ENCODE measurements at places on chromosomes 4 and X. TPM values are rescaled to one million over a fixed set of nuclear protein-coding genes. Genes with fewer than 3 reads are reported as not detected.

The CRLF2 gene
- polyA plus RNA-seq = not detected

The ATRX gene
- 58.5 TPM for polyA plus RNA-seq

The OTUD6A gene
- not detected for polyA plus RNA-seq

The CCDC120 gene
- 1.0 TPM for polyA plus RNA-seq

The UGT2B11 gene
- not detected for polyA plus RNA-seq

The ADRA2C gene
- polyA plus RNA-seq = not detected

The SCRG1 gene
- polyA plus RNA-seq = 1.0 TPM

The ASB5 gene
- polyA plus RNA-seq = 0.38 TPM

The C1GALT1C1 gene
- 24.6 TPM for polyA plus RNA-seq

The STX18 gene
- 27.0 TPM for polyA plus RNA-seq

GRCh38 chr4:183936047-183936446 is 30.9 kb downstream of the STOX2 start:
- no peak for DNase-seq

- DNase-seq = no peak
These were observed 14.0 kb downstream of the SOD3 start for GRCh38 chr4:24809376-24809775.

GRCh38 chr4:47838445-47838844 is 578 bp upstream of the CORIN start:
- DNase-seq = no peak

DNA sequence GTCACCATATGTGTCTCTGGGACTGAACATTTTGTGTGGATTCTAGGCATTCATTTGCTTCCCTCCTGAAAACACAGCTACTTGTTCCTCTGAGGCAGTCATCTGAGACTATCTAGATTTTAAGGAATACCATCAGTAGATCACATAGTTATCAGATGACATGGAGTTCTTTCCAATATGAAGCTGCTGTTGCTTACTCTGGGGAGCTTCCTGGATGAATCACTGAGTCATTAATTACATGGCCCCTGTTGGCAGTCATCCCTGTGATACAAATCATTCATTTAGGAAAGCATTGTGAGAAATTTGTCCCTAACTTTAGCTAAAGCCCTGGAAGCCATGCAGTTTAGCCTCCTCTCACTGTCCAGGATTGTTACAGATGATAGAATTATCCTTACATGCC is 98.2 kb upstream of the ARSJ start:
- DNase-seq = peak; percentile 59

- no peak for DNase-seq
These were observed 60.4 kb downstream of the CAMK2D start for GRCh38 chr4:113701169-113701568.

DNA sequence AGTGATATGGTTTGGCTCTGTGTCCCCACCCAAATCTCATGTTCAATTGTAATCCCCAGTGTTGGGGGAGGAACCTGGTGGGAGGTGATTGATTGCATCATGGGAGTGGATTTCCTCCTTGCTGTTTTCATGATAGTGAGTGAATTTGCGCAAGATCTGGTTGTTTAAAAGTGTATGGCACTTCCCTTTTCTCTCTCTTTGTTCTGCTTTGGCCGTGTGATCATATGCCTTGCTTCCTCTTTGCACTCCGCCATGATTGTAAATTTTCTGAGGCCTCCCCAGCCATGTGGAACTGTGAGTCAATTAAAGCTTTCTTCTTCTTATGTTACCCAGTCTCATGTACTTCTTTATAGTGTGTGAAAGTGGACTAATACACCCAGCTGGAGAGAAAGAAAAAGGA is 113.0 kb upstream of the AADAT start:
- no peak for DNase-seq

- DNase-seq = no peak
These were observed 196.8 kb downstream of the IL15 start for GRCh38 chr4:141833209-141833608.

DNA sequence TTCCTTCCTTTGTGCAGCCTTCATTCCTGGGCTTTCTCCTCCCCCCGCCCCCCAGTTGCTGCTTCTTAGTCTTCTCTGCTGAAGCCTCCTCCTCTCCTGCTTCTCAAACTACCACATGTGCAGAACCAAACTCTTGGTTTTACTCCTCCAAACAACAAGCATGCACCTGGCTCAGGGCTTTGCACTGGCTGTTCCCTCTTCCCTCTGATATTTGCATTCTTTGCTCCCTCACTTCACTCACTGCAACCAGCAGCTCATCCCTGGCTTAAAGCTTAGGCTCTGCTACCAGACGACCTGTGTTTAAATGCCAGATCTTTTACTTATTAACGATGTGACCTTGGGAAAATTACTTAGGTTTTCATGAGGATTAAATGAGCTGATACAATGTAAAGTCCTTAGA is 51.4 kb downstream of the MED28 start:
- DNase-seq = no peak

GRCh38 chrX:150456941-150457340 is 93.8 kb downstream of the MAMLD1 start:
- no peak for DNase-seq

GRCh38 chrX:133549295-133549933 is 134.1 kb upstream of the GPC4 start:
- DNase-seq = no peak

- no peak for DNase-seq
These were observed 43.7 kb downstream of the MAGEA9 start for GRCh38 chrX:149825424-149825823.

- no peak for DNase-seq
These were observed 75.7 kb upstream of the GUCY1A1 start for GRCh38 chr4:155590796-155591585.

- no peak for DNase-seq
These were observed 7.4 kb downstream of the WDR44 start for GRCh38 chrX:118353081-118353850.

DNA sequence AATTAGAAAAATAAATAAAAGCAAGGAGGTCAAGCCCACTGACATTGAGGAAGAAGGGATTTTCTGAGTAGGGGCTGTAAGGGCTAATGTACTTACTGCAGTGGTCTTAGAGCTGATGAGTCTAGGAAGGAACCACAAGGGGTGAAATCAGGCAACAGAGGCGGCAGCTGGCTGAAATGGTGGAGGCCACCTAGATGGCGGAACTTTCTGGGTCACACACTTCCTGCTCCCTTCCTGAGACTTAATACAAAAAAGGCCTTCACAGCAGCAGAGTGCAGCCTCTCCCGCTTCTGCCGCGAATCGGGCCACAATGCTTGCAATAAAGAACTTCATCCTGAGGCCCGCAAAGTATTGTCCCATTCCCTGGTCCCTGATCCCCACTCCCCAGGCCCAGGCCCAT is 15.4 kb downstream of the SNX12 start:
- no peak for DNase-seq

- no peak for DNase-seq
These were observed 15.5 kb upstream of the ADD1 start for GRCh38 chr4:2827874-2828751.

GRCh38 chrX:19761554-19762295 is 125.7 kb downstream of the SH3KBP1 start:
- no peak for DNase-seq

DNA sequence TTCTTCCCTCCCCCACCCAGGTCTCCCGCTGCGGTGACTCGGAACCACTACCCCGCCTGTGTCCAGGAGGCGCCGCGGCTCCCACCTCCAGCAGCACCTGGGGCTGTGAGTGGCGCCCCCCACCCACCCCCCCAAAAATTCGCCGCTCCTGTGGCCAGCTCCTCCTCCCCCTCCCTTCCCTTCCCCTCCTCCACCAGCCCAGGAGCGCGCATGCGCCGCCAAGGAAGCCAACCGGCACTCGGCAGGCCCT is 278 bp downstream of the CLOCK start:
- DNase-seq = no peak

DNA sequence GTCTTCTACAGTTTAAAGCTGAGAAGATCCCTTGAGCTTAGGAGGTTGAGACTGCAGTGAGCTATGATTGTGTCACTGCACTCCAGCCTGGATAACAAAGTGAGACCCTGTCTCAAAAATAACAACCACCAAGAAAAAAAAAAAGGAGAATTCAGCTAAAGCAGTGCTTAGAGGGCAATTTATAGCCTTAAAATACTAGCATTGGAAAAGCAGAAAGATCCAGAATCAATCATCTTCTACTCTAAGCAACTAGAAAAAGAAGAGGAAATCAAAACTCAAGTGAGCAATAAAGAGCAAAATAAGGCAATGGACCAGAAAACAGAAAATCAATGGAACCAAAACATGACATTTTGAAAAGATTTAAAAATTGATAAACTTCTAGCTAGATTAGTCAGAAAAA is 639 bp upstream of the PI4K2B start:
- no peak for DNase-seq

DNA sequence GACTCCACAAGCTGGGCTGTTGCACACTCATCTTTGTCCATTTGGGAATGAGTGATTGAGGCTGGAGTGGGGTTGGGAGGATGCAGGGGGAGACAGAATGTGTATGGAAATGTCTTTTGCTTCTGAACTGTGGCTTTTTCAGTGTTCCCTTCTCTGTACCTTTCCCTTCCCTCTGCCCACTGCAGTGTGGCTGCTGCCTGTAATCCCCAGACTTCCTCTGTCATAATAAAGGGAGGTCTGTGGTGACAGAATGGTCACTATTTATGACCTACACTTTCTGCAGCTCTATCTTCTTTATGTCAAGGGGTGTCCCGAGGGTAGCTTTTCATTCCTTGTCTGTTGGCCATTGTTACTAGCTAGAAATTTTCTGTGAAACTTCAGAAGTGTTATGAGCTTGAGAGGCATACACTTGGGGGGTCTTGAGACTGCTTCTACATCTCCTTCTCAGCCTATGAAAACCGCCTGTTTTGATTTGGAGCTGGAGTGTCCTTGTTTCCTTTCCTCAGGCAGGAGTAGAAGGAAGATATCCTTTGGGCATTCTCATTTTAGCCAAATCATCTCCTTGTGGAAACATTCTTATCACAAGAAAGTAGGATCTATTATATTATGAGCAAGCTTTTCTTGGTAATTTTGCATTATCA is 63.0 kb downstream of the ANK2 start:
- DNase-seq = no peak

GRCh38 chr4:113884655-113885054 is 94.8 kb downstream of the ARSJ start:
- no peak for DNase-seq

GRCh38 chr4:1154523-1155182 is 17.7 kb downstream of the SPON2 start:
- DNase-seq = peak; percentile 15

DNA sequence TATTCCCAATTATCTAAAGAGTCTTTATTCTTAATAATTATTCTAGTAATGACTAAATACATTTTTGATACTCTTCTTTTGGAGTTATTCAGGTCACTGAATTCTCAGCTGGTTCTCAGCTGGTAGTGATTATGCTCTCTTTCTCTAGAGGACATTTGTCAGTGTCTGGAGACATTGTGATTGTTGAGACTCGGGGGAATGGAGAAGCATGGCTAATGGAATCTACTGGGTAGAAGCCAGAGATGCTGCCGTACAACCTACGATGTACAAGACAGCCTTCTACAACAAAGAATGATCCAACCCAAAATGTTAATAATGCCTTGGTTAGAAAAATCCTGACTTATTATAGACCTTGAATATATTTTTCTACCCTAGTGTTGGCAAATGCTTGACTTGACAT is 149.2 kb upstream of the ANKRD50 start:
- no peak for DNase-seq

GRCh38 chrX:7432901-7433300 is 284.9 kb upstream of the PUDP start:
- no peak for DNase-seq

DNA sequence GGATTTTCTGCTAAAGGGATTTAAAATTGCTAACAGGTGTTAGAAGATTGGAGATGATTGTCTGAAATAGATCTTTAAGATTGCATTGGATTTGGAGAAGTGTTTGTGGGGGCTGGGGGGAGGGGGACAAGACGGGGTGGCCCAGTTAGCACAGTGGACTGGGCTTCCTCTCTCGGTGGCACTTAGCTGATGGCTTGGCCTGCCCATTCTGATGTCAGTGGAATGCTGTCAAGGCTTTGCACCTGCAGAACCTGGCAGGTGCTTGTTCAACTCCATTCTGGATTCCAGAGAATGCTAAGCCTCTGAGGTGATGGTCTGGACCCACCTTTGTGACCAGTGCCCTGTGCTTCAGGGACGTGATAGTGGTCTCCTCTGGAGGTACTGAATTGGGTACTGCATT is 43.7 kb downstream of the ADD1 start:
- no peak for DNase-seq

- no peak for DNase-seq
These were observed 7.1 kb downstream of the CCDC160 start for GRCh38 chrX:134244043-134244442.

DNA sequence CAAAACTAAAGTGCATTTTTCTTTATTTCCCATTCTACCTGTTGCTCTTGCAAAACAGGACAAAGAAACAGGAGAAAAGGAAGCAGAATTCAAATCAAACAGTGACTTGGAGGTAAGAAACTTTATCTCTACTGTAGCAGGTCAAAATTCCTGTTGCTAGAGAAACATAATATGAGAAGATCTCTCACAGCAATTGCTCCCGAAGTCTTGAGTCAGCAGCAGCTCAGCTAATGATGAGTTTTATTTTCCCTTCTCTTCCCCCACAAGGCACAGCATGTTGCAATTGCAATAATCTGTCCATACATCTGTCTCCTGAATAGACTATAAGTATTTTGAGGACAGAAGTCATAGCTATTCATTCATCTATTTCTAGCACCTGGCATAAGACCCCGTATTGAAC is 112.7 kb downstream of the CLNK start:
- DNase-seq = no peak

GRCh38 chr4:686413-687040 is 2.4 kb downstream of the SLC49A3 start:
- no peak for DNase-seq

DNA sequence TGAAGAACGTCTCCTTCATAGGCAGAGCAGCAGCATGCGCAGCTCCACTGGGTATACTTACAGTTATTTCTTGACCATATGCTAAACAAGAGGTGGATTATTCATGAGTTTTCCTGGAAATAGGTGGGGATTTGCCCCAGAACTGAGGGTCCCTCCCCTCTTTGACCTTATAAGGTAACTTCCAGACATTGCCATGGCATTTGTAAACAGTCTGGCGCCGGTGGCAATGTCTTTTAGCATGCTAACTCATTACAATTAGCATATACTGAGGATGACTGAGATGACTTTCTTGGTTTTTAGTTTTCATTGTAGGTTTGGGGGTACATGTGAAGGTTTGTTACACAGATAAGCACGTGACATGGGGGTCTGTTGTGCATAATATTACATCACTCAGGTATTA is 97.3 kb downstream of the MTNR1A start:
- DNase-seq = no peak
